Amniotic stem cell (primary cell): ENCODE measurements at places on chromosomes 13 and 19.
A peak's percentile ranks its signal among the peaks of the same experiment; 100 is the strongest.

DNA sequence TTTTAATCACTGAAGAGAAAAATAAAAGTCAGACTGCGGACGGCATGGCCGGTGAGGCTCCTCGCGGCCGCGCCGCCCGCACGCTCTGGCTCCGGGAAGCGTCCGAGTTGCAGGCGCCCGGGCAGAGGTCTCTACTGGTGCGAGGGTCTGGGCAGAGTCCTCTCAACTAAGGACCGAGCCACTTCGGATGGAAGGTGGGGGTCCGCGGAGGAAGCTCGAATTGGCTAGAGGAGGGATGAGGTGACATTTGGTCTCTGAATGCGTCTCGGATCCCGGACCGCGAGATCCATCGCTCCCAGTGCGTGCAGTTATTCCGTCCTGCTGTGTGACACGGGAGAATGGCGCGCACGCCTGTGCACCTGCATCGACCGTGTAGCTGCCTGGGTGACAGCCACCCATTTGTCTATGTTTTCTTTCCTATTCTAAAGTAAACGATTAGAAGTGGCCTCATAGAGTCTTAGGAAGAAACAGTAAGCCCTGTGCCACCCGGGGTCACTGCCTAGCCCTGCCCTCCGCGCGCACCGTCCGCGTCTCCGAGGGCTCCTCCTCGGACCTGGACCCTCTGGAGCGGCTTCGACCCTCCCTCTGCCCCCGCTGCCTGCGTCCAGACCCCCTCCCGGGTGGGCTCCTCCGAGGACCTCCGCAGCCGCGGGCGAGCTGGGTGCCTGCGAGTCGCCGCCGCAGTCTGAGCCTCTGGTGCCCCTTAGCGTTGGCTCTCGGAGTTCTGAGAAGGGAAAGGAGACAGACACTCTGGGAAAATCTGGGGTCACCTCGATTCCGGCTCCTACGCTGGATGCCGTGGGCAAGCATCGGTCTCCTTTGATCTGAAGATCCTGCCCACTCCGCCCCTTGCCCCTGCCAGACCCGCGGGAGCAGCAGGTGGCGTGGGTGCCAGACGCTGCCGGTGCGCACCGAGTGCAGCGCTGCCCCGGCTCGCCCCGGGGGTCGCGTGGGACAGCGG lies 347.4 kb downstream of the LIG4 start:
- peak; percentile 16 for DNase-seq

DNA sequence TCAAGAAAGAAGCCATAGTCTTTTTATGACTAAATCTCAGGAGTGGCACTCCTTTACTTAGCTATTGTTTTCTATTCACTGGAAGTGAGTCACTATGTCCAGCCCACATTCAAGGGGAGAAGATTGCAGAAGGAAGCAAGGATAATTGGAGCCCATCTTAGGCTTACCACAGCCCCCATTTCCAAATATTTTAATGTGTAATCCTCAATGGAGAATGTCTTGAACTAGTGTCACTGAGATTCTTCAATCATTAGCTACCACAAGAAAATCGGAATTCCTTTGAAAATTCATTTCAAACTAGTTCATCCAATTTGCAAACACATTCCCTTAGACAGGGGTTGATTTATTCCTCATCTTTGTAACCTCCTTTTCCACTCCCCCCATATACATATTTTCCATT lies 84.7 kb downstream of the DLEU7 start:
- no peak for DNase-seq

GRCh38 chr19:1668486-1669270 lies 16.3 kb upstream of the TCF3 start:
- DNase-seq: no peak

DNA sequence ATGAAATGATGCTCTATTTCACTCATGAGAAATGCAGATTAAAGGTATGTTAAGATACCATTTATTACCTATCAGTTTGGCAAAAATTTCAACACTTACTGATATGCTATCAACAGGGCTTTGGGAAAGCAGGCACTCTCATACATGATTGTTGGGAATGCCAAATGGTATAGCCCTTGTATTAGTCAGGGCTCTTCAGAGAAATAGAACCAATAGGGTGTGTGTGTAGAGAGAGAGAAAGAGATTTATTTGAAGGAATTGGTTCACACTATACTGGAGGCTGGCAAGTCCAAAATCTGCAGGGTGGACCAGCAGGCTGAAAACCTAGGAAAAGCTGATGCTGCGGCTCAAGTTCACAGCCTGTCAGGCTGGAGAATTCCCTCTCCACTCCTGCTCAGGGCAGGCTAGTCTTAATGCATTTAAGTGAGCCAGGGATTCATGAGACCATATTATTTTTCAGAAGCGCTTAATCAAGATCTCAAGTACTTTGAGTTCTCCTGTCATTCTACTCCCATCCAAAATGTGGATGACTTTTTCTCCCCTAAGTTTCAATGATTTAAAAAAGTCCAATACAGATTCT lies 72.4 kb downstream of the NHLRC3 start:
- DNase-seq: no peak

GRCh38 chr13:44402899-44403445 lies 29.3 kb downstream of the SERP2 start:
- DNase-seq: no peak

DNA sequence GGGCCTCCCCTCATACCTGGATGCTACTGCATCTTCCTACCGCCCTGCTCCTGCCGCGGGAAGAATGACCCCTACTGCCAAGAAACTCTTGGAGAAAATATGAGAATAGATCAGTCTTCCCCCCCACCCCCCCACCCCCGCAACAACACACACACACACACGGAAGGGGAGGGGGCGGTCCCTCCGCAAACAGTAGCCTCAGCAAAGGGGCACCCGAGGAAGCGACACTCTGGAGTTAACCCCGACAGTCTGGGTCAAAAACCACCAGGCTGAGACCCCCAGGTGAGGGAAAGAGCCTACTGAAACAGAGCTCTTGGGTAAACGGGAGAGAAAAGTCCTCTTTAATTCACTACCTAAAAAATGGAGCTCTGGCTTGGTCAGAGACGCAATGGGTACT lies 1.2 kb downstream of the MED26 start:
- no peak for DNase-seq

GRCh38 chr13:68304286-68304893 lies 1074.3 kb upstream of the PCDH9 start:
- DNase-seq: no peak

GRCh38 chr19:32676895-32677359 lies 1.3 kb downstream of the RGS9BP start:
- no peak for DNase-seq

GRCh38 chr19:57637379-57637778 lies 4.4 kb downstream of the ZNF211 start:
- DNase-seq: no peak

DNA sequence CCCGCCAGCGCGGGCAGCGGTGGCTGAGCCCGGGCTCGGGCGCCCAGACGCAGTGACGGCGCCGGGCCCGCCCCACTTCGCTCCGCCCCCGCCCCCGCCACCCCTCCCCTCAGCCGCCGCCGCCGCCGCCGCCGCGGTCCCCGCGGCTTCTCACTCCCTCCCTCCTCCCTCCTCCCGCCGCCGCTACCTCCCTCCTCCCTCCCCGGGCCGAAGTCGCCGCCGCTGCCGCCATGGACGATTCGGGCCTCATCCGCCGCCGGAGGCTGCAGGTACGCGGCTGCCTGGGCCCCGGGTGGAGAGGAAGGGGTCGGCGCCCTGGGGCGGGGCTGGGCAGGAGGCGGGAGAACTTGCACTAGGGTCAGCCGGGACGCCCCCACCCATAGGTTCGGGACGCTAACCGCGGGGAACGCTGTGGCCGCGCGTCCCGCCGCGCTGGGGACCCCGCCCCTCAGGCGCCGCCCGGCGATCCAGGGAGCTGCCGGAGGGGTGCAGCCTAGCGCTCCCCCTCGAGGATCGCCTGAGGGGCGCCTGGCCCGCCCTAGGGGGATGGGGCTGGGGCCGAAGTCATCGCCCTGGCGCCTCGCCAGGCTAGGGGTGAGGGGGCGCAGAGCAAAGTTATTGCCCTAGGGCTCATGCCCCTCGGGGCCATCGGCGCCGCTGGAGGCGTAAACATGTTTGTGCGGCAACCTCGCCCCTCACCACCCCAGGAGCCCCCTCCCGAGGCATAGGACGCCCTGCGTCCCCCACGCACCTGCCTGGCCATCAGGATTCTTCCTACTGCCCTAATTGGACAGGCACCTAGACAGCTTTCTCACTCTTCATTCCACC lies 427 bp downstream of the RTBDN start:
- no peak for DNase-seq

GRCh38 chr13:84399320-84400085 lies 517.2 kb upstream of the SLITRK1 start:
- DNase-seq: no peak

DNA sequence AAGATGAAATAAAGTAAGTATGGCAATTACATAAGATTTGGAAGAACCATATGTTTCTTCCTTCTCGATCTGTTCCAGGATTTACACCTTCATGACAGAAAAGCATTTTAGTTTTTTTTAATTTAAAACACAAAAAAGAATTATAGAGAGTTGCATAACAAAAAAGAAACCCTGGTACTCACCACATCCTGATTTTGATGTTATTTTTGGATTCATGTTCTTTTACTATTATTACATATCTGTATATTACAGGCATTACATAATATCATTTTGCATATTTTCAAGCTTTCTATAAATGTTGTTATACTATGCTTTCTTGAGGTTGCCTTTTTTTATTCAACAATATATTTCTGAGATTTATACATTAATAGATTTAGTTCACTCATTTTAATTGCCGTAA lies 6.7 kb upstream of the KATNAL1 start:
- no peak for DNase-seq

DNA sequence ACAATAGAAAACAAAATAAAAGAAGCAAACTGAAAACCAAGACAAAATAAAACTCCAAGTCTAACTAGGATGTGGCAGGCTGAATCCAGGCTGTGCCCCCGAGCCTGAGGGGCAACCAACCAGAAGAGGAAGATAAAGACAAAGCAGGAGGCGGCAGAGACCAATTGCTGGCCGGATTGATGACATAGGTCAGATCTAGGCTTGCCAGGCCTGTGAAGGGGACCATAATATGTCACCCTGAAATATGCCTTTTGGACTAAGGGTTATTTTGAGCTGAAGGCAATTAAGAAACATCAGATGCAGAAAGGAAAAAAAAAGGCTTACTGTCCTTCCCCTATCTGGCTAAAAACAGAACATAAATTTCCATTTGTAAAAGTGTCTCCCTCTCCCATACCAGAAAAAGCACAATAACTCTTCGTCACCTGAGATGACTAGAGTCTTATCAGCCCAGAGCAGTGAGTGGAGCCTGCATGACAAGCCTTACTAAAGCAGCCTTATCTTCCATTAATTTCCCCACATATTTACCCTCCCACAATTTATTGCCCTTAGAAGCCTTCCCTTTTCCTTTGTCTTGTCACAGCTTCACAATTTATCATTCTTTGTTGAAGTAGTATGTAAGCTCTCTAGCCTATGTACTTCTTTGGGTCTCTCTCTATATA lies 22.8 kb downstream of the ATP8A2 start:
- no peak for DNase-seq

DNA sequence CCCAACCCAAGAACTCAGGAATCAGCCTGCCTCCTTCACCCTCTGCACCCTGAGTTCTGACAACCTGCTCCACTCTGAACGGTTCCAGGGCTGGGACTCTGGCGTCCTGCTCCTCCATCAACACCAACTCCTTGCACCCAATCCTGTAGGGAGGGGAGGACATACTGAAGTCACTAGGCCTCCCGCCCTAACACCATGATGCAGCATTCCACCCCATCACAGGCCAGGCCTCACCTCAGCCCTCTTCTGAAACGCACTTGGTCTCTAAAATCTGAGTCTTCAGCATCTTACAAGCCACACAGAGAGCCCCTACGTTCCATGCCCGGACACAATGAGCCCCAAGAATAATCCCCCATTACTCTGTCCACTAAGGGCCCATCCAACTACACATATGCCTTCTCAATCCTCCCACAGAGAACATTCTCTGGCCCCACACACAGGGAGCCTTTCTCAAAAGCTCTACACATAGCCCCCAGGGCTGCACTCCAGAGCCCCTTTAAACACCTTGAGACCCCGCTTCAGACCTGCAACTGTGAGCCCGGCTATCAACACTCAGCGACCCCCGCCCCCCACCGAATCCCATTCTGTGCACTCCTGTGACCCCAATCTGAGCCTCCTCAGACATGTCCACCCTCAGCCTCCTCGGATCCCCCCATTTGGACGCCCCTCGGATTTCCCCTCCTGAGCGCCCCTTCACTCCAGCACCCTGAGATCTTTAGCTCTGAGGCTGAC lies 567 bp downstream of the ALKBH6 start:
- no peak for DNase-seq

DNA sequence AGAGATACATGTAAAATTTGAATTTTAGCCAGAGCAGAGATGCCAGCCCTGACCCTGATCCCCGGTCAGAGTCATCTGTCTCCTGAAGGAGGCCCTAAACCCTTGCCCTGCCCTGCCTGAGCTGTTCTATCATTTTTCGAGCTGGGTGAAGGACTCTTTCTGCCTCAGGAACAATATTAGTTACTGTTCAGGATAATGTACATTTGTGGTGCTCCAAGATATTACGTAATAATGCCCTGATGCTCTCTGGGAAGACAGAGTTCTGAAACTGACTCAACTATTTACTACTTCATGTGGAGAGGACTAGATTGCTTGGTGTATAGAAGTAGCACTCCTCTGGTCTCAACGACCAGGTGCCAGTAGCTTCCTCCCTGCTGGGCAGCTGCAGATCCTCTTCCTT lies 37.9 kb upstream of the UBL3 start:
- no peak for DNase-seq

DNA sequence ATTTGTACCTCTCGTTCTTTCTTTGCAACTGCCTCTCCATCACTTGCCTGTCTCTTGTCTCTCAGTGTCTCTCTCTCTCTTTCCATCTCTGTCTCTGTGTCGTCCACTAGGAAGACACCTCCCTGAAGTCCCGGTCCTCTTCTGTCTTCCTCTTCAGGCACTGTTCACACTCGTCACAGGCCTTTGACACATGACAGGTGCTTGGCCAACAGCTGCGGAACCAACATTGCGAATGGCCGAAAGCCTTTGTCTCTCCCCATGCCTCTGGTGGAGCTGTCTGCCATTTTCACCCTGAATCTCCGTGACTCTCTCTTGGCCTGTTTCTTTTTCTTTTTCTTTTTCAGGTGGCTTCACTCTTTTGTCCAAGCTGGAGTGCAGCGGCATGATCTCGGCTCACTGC lies 2.8 kb downstream of the HIPK4 start:
- DNase-seq: no peak

- DNase-seq: no peak
Measured at GRCh38 chr13:49652355-49653305, 24.3 kb downstream of the ARL11 start.

DNA sequence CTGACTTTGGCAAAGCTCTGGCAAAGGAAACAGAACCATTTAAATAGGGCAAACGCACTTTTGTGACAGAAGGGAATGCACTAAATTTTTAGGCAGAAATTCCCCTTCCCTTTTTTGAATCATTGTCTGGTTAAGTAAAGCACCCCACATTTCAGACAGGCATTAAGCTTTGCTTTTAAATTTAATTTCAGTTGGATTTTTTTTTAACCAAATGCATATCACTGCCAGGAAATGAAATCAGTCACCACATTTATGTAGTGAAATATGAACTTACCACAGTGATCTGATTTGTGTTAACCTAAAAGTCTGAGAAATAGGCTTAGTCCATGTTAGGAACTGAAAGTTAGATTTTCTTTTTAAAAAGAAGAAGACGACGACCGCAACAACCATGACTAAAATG lies 10.8 kb downstream of the GPR183 start:
- DNase-seq: no peak

- no peak for DNase-seq
Measured at GRCh38 chr19:55683449-55684261, 8.6 kb downstream of the EPN1 start.

- peak; percentile 46 for DNase-seq
Measured at GRCh38 chr13:20828539-20829364, 55.0 kb upstream of the EEF1AKMT1 start.

- peak; percentile 96 for DNase-seq
Measured at GRCh38 chr19:53867225-53868090, at the start of gene MYADM. Gene MYADM (plus strand): TSS chr19:53867883. CDS start chr19:53873530, 5,647 bp downstream.
